ENCODE measurements at places on chromosomes 6 and 20.

DNA sequence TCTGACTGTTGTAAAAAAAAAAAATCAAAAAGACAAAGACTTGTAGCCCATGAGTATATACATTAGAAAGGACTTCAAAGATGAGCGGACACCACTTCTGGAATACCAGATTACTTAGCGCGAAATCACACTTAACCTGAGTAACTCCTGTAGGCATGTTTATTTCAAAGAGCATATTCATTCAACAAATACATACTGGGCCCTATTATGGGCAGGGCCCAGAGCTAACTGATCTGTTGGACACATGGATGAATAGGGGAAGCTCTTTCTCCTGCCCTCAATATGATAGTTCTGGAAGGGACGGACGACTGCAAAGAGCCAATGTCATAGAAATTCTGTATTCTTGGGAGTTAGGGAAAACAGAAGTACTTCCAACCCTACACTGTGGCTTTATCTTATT, 12.3 kb downstream of the MAN1A1 start:
- no peak for DNase-seq

DNA sequence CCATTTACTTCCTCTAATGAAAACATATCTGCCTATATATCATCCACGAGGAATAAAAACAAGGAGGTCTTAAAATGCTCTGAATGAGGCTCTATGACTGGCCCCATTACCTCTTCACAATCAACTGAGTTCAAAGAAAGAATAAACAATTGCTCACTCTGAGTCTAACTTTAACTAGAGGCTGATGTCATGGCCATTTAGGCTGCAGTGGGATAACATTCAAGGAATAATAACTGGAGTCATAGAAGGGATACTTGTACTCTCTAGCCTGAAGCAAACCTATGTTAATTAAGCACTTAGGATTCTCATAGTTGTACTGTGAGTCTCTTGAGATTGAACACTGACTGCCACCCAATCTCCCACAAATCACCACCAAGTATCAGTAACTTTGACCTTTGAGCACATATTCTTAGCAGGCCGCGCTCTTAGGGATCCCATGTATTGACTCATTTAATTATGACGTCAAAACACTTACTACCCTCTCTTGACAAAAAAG, 70.2 kb downstream of the PERP start:
- no peak for DNase-seq

GRCh38 chr20:483815-484644, 21.7 kb upstream of the TBC1D20 start:
- no peak for DNase-seq

DNA sequence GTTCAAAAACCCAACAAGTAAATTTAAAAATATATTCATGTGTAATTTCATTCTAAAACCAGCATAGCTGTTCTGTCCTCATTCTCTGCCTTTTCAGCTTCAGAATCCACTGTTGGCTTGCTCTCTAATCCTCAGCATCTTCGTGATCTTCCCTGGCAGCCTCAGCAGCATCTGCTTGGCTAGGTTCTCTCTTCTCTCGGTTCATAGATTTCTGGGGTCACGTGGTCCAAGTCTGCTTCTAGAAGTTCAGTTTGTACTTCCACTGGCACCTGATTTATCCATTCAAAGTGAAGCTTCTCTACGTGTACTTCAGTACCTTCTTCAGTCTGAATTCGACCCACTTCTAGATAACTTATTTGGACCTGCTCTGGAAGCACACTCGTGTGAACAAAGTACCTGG, 245.7 kb downstream of the EPM2A start:
- no peak for DNase-seq

DNA sequence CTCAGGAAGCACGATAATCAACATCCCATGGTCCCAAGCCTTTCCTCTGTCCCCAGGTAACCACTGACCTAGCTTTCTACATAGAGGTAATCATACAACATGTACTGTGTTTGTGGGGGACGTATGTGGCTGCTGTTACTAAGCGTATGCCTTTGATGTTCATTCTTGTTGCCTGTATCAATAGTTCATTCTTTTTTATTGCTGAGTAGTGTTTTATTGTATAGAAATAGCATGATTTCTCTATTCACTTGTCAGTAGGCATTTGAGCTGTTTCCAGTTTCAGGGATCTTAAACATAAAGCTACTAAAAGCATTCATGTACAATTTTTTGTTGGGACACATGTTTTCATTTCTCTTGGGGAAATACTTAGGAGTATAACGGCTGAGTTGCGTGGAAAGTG, 185.4 kb downstream of the PACRG start:
- DNase-seq, result no peak

DNA sequence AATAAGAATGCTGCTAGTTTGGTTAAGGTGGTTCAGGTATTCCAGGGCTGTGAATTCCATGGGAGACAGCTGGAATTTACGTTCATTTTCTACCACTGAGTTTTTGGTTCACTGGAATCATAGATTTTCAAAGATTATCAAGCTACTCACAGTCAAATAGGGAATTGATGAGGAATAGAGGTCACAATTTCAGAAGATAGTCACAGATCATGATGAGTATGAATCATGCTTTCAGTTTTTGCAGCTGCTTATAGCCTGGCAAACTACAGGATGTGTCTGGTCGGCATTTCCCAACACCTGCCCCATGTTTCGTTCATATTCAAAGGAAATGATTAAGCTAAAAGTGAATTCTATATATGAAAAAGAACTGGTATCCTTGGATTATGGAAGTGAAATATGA, 58.7 kb downstream of the BCKDHB start:
- peak; percentile 26 for DNase-seq

- peak; percentile 64 for DNase-seq
These were observed 32.8 kb upstream of the BCAS1 start for GRCh38 chr20:54103067-54103761.

- no peak for DNase-seq
These were observed 2.0 kb downstream of the COL9A3 start for GRCh38 chr20:62818592-62819493.

DNA sequence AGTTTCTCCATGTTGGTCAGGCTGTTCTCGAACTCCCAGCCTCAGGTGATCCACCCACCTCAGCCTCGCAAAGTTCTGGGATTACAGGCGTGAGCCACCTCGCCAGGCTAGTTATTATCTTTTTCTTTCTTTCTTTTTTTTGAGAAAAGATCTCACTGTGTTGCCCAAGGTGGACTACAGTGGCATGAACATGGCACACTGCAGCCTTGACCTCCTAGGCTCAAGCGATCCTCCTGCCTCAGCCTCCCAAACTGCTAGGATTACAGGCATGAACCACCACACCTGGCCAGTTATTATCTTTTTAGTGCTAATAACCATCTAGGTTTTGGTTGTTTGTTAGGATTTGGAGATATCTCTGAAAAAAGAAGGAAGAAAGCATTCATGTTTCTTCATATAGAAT, 35.8 kb upstream of the ZNF217 start:
- DNase-seq, result no peak

GRCh38 chr6:159094444-159095252, 49.9 kb upstream of the TAGAP start:
- DNase-seq, result peak; percentile 45

DNA sequence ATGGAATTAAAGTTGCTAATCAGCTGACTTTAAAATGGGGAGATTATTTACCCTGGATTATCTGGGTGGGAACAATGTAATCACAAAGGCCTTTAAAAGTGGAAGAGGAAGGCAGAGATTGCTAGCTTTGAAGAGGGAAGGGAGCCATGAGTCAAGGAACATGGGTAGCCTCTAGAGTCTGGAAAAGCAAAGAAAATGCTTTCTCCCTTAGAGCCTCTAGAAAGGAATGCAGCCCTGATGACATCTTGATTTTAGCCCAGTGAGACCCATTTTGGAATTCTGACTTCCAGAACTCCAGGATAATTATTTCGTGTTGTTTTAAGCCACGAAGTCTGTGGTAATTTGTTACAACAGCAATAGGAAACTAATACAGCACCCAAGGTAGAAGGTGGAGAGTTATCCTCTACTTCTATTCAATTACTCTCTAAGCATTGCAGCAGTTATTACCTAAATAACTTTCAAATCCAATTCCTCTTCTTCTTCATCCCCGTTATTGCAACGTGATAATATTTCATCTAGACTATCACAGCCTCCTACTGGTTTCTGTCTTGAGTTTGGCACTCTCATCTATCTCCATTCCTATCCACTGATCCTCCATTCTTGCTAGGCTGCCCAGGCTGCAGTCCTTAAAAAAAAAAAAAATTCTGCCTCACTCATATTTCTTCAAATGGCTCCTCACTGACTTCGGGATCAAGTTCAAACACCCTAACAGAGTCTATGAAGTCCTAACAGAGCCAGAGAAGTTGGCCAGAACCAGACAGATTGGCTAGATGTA, 224.3 kb downstream of the BTBD9 start:
- no peak for DNase-seq

- no peak for DNase-seq
These were observed 448.8 kb upstream of the CITED2 start for GRCh38 chr6:139823099-139823807.

DNA sequence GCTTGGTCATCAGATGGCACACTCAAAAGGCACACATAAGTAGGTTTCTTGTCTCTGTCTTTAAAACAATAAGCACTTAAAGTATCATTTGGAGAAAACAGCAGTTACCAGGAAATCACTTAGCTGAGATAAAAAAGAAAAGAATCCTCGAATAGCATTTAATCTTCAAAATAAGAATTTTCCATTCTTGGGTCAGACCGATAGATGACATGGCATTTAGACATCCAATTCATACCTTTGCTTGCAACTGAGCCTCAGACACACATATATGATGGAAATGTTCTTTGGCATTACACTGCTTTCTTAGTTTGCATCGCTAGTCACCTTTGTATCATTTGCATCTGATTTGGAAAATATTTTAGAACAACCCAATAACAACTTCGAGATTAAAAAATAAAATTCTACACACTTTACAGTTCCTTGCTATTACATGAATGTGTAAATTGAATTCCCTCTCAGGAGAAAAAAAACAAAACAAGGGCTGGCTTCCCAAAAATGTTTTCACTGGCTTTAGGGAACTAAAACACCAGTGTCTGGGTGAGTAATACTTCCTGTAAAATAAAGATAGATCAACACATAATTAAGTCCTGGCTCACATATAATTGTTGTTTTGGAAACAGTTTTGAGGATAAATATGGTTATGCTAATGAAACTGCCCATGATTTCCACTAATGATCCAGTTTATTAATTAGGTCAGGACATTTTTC, 1.3 kb upstream of the RNF217 start:
- no peak for DNase-seq

DNA sequence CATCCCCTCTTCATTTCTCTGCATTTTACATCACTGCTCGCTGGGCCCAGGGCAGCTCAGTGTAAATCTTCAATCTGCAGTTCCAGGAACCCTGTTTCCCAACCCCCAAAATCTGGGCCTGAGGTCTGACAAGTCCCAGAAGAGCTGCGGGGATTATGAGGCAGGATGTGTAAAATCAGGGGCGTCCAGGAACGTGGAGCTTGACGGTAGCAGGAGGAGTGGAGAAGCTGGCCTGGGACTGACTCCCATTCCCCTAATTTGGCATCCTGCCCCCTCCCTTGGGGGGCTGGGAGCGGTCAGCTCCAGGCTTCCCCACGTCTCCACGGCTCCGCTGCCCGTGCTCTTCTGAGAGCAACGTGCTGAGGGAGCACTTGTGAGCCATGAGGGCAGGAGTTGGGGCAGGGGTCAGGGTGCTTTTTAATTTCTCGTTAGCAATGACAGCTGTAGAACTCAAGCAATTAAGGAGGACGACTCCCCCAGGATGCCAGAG, 23.4 kb upstream of the VEGFA start:
- no peak for DNase-seq

DNA sequence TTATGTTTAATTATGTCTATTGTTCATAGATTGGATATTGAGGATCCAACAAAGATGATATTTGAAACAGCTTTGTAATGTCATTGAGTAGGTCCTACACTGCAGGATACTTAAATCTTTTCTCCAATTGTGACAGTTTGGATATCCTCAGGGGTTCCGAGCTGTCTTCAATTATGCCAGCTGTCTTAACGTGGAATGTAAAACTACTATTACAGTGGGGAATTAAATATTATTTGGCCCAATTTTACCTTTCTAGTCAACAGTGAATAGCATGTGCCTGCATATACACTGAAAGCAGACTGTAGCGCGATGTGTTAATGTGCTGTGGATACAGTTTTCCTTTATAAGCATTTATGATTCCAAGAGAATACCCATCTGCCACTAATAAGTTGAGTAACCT, 156.9 kb downstream of the GRIK2 start:
- no peak for DNase-seq

DNA sequence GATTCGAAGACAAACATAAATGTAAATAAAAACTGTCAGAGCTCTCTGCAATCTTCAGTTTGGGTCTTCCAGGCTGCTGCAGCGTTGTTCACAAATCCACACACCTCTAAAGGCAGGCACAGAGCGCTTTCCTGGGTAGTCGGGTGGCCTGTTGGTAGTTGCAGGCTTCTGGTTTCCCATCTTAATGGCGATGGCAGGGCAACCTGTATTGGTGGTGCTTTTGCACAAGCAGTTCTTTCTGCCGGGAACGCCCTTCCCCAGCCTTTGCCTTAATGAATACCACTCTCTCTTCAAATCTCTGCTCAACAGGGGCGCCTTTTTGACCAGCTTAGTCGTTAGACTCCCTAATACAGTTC, 723 bp upstream of the IFT52 start:
- DNase-seq, result no peak

GRCh38 chr6:38518511-38519304, 121.0 kb downstream of the BTBD9 start:
- no peak for DNase-seq

- no peak for DNase-seq
These were observed 21.2 kb downstream of the TGM2 start for GRCh38 chr20:38143646-38144554.

DNA sequence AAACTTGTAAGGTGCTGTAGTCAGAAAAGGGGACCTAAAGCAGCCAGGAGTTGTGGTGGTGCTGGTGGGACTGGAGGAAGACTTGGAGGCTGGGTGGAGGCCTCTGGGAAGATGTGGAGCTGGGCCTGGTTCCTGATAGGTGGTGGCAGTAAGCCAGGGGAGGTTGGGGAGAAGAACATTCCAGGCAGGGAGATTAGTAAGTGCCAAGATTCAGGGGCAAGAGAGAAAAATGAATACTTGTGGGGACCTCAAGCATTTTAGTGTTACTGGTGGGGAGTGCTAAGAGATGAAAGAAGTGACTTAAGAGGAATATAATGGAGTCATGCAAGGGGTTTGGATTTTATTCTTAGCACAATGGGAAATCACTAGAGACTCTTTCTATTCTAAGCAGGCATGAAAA, 79.0 kb upstream of the B3GAT2 start:
- no peak for DNase-seq

GRCh38 chr20:16111172-16111832, 461.9 kb downstream of the KIF16B start:
- DNase-seq, result no peak

GRCh38 chr20:4341804-4342485, 326.6 kb upstream of the RNF24 start:
- DNase-seq, result no peak

- no peak for DNase-seq
These were observed 37.4 kb downstream of the GCNT2 start for GRCh38 chr6:10558565-10558964.

GRCh38 chr6:3527651-3527977, 70.8 kb upstream of the SLC22A23 start:
- DNase-seq, result no peak

GRCh38 chr20:46749147-46749546, 39.7 kb downstream of the SLC2A10 start:
- DNase-seq, result no peak

- no peak for DNase-seq
These were observed 4.3 kb downstream of the FRS3 start for GRCh38 chr6:41775293-41775882.

- no peak for DNase-seq
These were observed 378.9 kb downstream of the PREX1 start for GRCh38 chr20:48448666-48449600.

Data from stimulated activated naive CD4-positive, alpha-beta T cell treated with Interleukin-2 at 50 U/mL for 16 hours (primary cell).